ENCODE measurements at places on chromosomes 5 and 9. TPM values are rescaled to one million over a fixed set of nuclear protein-coding genes. Genes with fewer than 3 reads are reported as not detected.

Gene NOXA1
- 2.0 TPM for total RNA-seq

Gene ENHO
- 27.8 TPM for total RNA-seq

Gene DDX4
- total RNA-seq, result under 0.01 TPM

Gene CNTNAP3
- total RNA-seq, result 33.7 TPM

Gene CTNND2
- 115 TPM for total RNA-seq

Gene IL4
- total RNA-seq, result not detected

Gene NR2F1-AS1
- total RNA-seq, result 50.4 TPM

Gene MARCHF11
- total RNA-seq, result 1.5 TPM

Gene ADRA1B
- total RNA-seq, result 0.74 TPM

Gene EFNA5
- total RNA-seq, result 17.0 TPM

Gene DMGDH
- total RNA-seq, result 2.0 TPM

Gene SPATA31D4
- total RNA-seq, result not detected

Gene MLANA
- not detected for total RNA-seq

Gene FCN2
- total RNA-seq, result not detected

Gene ZBTB6
- 59.7 TPM for total RNA-seq

Gene IL9
- not detected for total RNA-seq

Gene ZNF79
- 11.1 TPM for total RNA-seq

Gene CSF2
- total RNA-seq, result not detected

Gene PTGES2
- total RNA-seq, result 40.1 TPM

Gene PANK3
- 197 TPM for total RNA-seq

Gene LCN1
- not detected for total RNA-seq

Gene ZNF354C
- 43.8 TPM for total RNA-seq

All from temporal lobe (tissue), 4 donors.